ENCODE measurements at places on chromosomes 2 and 18. TPM values are rescaled to one million over a fixed set of nuclear protein-coding genes. Genes with fewer than 3 reads are reported as not detected.

Gene CAPN14
- polyA plus RNA-seq = not detected

Gene PIKFYVE
- 6.6 TPM for polyA plus RNA-seq

- peak; percentile 21 for DNase-seq
Measured at GRCh38 chr18:23573626-23574431, 12.5 kb downstream of the NPC1 start.

DNA sequence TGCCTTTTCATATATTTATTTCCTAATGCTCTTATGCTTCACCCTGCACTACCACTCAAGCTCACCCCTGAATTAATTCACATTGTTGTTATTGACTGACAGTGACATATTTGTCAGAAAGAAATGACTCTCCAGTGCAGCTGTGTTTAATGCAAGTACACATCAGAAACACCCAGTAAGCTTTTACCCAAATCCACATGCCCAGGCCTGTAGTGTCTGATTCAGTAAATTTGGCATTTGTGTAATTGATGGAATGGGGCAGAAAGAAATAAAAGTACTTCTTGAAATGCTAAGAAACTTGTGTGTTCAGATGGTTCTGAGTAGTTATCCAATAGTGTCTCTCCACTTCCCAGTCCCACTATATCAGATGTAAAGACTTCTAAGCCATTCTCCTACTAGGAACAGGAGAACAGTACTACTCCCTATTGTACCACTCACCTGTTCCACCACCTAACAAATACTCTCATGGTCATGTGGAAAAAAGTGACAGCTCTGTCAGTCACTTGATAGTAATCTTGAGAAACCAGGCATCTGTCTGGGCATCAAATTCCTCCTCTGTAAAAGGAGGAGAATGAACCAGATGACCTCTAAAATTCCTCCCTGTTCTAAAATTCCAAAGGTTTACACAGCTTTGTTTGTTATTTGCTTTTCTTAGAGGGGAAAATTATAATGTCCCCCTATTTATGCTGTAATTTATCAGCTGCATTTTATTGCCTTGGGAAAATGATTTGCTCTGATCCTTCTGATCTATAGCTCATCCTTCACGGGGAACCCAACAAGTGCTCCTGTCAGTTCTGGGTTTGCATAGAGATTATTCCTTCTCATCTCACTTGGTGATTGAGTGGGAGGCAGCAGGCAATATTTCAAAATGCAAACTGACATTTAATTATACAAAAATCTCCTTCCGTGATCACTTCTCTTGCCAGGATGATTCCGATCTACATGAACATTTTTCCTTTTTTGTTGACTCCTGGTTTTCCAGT lies 70.9 kb downstream of the ZNF385B start:
- DNase-seq = no peak

Gene STRADB
- polyA plus RNA-seq = 33.5 TPM

- DNase-seq = no peak
Measured at GRCh38 chr2:229815858-229816257, 101.5 kb upstream of the DNER start.

DNA sequence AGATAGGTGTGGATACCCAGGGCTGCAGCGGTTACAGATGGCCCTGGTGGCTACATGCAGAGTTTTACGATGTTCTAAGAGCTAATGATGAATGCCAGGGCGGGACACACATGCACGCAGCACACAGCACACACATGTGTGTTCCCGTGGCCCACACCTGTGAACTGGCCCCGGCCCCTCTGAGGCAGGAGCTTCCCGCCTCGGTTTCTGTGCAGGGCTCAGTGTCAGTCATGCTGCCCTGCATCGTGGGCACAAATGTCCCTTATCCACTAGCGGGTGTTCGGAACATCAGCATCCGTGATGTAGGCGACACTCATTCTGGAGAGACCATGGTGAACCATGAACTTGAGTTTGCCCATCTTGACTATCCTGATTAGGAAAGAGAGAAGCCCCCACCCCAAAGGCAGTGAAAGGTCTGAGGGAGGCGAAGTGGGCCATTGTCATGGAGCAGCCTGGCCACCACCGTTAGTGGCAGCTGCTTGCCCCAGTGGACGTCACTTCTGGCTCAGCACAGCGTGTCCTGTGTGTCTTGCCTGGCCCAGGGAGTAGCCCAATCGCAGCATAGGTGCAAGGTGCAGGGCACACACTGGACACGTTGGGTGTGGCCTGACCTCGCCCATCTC lies 43.8 kb downstream of the DCDC2C start:
- DNase-seq = peak; percentile 35

Gene ABCG8
- 0.02 TPM for polyA plus RNA-seq

Gene DQX1
- not detected for polyA plus RNA-seq

Gene TBR1
- polyA plus RNA-seq = not detected

DNA sequence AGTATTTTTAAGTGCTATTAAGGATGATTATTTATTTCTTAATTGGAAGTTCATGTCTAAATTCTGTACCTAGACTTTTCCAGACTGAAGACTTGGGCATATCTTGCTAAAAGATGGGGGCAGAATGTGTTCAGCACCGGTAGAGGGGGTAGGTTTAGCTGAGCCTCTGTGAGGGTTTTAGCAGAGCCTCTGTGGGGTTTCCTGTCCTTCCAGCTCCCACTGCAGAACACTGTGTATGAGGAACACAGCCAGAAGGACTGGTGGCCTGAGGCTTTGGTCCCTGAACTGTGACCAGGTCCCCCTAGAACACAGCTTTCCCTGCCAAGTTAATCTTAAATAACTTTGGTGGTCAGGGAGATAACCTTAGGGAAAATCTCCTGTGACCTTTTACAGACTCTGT lies 123.4 kb upstream of the EPC2 start:
- DNase-seq = no peak

Gene EVX2
- not detected for polyA plus RNA-seq

DNA sequence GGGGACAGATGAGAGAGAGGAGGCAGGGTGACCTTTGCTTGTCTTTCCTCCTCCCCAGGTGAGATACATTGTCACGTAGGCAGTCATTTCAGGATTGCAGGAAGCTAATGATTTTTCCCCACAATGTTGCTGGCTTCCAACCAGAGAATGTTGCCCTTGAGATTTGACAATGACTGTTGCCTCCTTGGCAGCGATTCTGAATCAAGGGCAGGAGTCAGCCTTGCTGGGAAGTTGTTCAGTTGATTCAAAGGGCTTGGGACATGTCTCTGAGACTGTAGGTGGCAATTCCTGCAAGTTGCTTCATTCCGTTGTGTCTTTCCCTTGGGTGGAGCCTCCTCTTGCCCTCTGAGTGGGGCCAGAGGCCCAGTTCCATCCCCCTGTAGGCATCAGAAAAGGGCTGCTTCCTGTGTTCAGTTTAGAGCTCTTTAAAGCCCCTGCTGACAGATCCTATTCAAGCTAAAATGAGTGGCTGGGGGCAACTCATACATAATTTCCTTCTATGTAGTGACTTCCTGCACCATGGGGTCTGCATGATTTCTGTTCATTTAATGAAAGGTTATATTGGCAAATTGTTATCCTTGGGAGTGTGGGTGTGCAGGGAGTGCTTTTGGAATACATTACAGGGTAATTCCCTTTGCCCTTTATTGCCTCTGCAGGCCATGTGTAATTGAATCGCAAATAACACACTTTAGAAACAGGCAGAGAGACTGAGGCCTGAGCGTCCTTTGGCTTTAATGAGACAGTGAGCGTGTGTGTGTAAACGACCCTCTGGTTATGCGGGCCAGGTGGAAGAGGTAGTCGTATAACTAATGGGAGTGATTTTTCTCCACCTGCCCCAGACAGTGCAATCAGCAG lies 52.4 kb downstream of the GPR39 start:
- DNase-seq = no peak

Gene PRKAG3
- not detected for polyA plus RNA-seq

DNA sequence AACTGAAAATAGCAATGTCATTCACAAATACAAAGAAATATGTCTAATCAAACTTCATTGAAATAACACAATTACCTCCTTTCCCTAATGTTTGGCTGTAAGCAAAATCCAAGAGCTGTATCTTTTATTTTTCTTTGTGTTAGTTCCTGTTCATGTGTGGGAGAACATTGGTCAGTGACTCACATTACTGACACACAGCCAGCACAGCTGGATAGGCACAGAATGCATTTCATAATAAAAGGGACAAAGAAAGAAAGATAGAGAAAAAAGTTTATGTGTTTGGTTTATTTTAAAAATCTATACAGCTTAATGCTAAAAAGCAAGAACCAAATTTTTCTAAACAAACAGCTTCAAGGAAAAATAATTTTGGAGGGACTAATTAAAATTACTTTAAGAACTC lies 185.6 kb upstream of the COL3A1 start:
- no peak for DNase-seq

- DNase-seq = no peak
Measured at GRCh38 chr2:3762771-3763447, 59.5 kb downstream of the DCDC2C start.

DNA sequence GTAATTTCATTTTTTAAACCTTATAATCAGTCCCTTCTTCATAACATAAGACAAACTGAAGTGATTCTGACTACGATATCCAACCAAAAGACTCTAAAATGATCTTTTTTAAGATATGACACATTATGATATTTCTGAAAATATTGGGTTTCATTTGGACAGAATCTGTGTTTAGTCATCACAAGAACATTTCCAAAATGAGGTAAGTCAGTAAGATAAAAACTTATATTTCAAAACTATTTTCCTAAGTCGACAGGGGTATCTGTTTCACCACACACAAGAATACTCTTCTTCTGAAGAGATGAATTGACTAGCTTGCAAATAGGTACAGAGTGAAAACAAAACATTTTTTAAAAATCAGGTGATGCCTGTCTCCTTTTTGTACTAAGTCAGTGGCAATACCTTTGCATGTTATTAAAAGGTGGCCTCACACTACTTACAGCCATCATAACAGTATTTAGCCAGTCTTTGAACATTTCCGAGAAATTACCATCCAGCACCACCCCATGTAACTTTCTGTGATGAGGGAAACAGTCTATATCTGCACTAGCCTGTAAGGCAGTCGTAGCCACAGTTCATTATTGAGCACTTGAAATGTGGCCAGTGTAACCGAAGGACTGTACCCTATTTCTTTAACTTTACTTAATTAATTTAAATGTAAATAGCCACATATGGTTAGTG lies 13.5 kb downstream of the STK39 start:
- no peak for DNase-seq

Data from naive thymus-derived CD8-positive, alpha-beta T cell (primary cell).